Ovary (tissue), 10 donors: ENCODE measurements at places on chromosomes 12 and 14. TPM values are rescaled to one million over a fixed set of nuclear protein-coding genes. Genes with fewer than 3 reads are reported as not detected.

DNA sequence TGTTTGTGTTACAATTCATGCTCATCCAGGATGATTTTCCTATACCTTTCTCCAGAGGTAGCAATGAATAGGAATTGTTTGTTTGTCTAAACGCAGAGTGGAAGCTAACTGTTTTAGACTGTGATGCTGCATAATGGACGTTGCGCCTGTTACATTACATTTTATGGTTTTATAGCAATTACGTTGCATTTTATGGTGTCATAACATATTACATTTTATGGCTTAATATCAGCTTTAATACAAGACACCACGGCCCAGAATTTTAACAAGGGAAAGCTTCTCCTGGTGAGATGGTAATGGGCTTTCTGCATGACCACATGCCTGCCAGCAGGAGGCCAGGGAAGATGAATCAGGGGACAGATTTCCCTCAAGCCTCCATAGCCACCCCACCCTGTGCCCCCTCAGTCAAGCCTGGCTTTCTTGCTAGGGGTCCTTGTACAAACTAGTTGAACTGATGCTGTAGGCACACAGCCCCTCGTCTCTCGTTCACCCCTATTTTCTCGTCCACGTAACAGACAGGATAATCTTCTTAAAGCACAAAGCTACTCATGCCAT, 56.5 kb downstream of the HSPB8 start:
- no peaks in the 10 kb centered on the region for H3K36me3 ChIP-seq
- no peak overlapping the region for H3K27ac ChIP-seq

DNA sequence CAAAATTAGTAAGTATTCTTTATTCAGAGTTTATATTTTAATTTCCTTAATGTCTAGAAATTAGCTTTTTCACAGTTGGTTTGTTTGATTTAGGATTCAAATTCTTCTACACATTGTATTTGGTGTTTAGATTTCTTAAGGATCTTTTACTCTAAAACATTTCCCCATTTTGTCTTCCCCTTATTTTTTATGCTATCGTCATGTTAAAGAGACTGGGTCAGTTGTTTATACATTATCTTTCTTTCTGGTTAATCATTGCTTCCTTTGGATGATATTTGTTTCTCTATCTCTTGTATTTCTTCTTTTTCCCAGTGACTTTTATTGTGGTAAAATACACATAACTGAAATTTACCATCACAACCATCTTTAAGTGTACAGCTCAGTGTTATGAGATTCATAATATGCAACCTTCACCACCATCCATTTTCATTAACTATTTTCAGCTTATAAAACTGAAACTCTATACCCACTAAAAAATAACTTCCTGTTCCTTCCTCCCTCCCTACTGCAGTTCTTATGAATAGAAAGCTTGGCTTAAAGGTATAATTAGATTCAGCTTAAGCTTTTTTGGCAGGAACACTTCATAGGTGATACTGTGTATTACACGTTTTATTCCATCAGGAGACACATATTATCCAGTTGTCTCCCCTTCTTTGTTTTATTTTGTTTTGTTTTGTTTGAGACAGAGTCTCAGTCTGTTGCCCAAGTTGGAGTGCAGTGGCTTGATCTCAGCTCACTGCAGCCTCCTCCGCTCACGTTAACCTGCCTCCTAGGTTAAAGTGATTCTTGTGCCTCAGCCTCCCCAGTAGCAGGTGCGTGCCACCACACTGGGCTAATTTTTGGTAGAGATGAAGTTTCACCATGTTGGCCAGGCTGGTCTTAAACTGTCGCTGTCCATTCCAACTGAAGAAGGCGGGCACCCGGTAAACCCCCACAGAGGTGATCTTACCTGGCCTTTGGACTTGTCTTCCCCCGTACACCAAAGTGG, 45.0 kb downstream of the NOPCHAP1 start:
- H3K27me3 ChIP-seq: no peaks in the 10 kb centered on the region
- DNase-seq: no peak
- H3K27ac ChIP-seq: no peak overlapping the region
- no peaks in the 10 kb centered on the region for H3K36me3 ChIP-seq
- H3K4me1 ChIP-seq: peaks cover 3% of the 10 kb centered on the region
- no peak overlapping the region for H3K4me3 ChIP-seq

- H3K4me3 ChIP-seq: no peak overlapping the region
- no peaks in the 10 kb centered on the region for H3K27me3 ChIP-seq
- DNase-seq: no peak
- H3K4me1 ChIP-seq: peaks cover 6% of the 10 kb centered on the region
- H3K36me3 ChIP-seq: no peaks in the 10 kb centered on the region
These were observed 172.6 kb downstream of the PRKCH start for GRCh38 chr14:61494018-61494417.

GRCh38 chr12:126419131-126419530, 1353.9 kb downstream of the AACS start:
- no peak for DNase-seq
- no peaks in the 10 kb centered on the region for H3K36me3 ChIP-seq
- H3K27me3 ChIP-seq: no peaks in the 10 kb centered on the region
- H3K4me3 ChIP-seq: no peak overlapping the region
- no peak overlapping the region for H3K27ac ChIP-seq

DNA sequence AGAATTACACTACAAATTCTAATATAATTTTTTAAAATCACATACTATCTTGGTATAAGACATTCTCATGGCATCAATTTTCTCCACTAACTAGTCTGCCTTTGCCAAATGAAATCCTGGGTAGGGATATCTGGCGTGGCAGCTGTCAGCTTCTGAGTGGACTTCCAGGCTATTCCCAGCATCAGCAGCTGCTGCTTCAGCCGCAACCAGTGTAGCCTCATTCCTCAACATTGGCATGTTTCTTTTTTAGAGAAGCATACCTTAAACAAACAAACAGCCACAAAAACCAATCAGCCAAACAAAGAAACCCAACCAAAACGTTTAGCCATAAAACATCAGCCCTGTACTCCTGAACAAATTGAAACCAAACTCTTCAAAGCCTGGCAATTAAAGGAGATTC, 235.8 kb downstream of the SSPN start:
- DNase-seq: no peak
- no peak overlapping the region for H3K4me3 ChIP-seq
- no peak overlapping the region for H3K27ac ChIP-seq
- H3K4me1 ChIP-seq: no peaks in the 10 kb centered on the region
- no peaks in the 10 kb centered on the region for H3K27me3 ChIP-seq
- no peaks in the 10 kb centered on the region for H3K36me3 ChIP-seq

The RND1 gene
- 0.27 TPM for total RNA-seq

DNA sequence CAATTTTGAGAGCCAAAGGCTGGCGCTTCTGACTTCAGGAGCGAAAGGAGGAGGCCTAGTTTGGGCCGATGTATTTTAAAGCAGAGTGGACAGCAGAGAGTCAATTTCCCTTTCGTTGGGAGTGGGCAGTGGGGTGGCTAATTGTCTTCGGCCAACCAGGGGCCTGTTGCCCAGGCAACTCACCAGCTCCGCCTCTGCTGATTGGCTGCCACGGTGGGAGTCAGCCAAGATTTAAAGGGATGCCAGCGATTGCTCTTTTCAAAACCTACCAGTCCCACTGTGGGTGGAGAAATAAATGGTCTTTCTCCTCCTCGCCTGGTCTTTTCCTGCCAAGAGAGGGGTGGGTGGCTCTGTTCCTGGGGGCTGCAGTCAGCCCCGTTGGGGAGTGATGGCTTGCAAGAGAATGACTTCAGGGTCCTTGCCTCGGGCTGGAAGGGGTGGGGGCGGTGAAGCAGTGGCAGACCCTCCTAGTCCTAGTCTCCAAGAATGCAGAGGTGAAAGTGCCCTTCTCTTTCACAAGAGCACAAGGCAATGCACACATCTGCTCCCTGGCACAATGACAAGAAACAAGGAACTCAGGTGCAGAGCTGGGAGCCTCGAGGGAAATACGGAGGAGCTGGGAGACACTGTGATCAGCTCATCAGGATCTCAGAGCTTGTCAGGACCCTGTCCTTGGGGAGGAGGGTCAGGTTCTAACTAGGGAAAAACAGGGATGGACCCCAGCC, 37.7 kb downstream of the RASAL1 start:
- no peak overlapping the region for H3K4me3 ChIP-seq
- peaks cover 1% of the 10 kb centered on the region for H3K4me1 ChIP-seq
- H3K27me3 ChIP-seq: no peaks in the 10 kb centered on the region
- H3K36me3 ChIP-seq: no peaks in the 10 kb centered on the region

DNA sequence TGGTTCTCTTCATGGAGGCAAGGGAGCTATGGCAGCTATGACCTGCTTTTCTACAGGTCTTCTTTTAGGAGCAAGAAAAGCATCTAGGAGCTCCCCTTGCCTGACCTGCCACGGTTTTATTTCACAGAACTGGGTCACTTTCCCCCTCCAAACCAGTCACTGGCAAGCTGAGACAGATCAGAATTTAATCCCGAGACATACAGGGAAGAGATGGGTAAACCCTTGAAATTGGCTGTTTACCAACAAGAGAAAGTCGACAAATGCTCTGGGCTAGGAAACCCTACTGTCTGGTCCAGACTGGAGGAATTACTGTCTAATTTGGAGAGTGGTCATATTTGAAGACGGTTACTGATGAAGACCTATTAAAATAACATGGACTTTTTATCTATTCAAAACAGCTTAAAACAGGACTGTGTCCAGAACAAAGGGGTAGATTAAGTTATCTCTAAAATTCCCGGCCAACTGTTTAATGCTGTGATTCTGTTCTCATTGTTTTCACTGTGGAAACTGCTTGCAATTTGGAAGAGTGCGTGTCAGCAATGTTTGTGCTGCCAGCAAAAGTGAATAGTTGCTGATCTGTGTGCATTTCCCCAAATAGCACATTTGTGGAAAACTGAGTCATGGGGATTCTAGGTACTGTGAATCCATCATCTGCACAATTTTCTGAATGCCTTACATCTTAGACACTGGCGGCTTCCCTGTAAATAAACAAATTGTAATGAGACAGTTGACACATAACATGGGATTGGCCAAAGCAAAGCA, 73.4 kb upstream of the EEA1 start:
- no peak overlapping the region for H3K27ac ChIP-seq
- H3K4me1 ChIP-seq: peaks cover 17% of the 10 kb centered on the region
- H3K27me3 ChIP-seq: no peaks in the 10 kb centered on the region
- H3K4me3 ChIP-seq: no peak overlapping the region

DNA sequence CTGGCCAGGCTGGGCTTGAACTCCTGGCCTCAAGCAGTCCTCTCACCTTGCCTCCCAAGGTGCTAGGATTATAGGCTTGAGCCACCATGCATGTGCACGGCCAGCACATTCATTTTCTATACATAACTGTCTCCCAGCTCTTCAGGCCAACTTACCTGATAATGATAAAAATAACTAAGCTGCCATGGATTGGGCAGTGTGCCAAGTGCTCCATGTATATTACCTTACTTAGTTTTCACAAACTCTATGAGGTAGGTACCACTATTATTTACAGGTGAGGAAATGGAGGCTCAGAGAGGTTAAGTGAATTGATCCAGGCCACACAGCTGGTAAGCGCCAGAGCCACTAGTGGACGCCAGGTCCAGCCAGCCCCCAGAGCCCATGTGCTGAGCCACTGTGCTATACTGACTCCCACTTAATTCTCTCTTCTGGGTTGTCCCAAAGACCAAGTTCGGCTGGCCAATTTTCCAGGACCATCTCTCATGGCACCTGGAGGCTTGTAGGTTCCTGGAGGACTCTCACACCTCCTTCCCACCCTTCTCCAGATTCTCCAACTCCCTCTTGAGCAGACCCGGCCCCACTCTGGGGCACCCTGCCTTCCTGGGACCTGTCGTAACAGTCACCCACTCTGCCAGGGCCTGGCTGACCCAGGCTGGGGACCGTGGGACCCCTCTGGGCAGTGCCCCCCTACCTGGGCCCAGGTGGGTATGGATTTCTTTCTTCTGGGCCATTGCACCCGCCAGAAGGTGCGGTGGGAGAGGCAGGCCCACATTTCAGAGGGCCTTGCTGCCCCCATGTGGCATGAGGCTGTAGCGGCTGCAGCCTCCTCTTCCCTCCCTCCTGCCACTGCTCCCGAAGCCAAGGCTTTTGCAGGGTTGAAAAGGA, 30.2 kb upstream of the CIPC start:
- no peaks in the 10 kb centered on the region for H3K36me3 ChIP-seq
- no peak overlapping the region for H3K4me3 ChIP-seq
- no peak overlapping the region for H3K27ac ChIP-seq
- H3K4me1 ChIP-seq: peaks cover 1% of the 10 kb centered on the region

- H3K36me3 ChIP-seq: no peaks in the 10 kb centered on the region
- no peak overlapping the region for H3K4me3 ChIP-seq
- H3K4me1 ChIP-seq: no peaks in the 10 kb centered on the region
- no peaks in the 10 kb centered on the region for H3K27me3 ChIP-seq
- no peak overlapping the region for H3K27ac ChIP-seq
These were observed 90.6 kb downstream of the PAPOLA start for GRCh38 chr14:96592591-96593386.

The TRHDE gene
- total RNA-seq: 18.4 TPM

The AQP2 gene
- not detected for total RNA-seq

DNA sequence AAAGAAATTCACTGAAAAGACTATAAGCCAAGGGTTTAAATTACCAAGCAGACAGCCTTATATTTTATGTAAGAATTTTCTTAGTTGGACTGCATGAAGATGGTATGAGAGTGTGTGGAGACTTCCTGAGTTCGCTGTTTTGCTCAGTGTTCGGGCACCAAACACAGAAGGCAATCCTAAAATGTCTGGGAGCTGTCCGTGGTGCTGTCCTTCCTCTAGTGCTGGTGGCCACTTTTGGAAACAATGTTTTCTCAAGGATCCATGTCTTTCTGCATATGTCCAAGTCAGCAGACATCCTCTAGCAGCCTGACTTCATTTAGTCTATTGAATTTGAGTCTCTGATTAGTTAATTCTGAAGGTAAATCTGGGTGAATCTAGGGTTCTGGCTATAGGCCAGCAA, 135.8 kb downstream of the SLC8A3 start:
- no peaks in the 10 kb centered on the region for H3K4me1 ChIP-seq
- no peak overlapping the region for H3K4me3 ChIP-seq
- H3K36me3 ChIP-seq: no peaks in the 10 kb centered on the region
- no peak overlapping the region for H3K27ac ChIP-seq
- H3K27me3 ChIP-seq: no peaks in the 10 kb centered on the region

- H3K27me3 ChIP-seq: no peaks in the 10 kb centered on the region
- no peaks in the 10 kb centered on the region for H3K36me3 ChIP-seq
- no peak for DNase-seq
- H3K4me1 ChIP-seq: no peaks in the 10 kb centered on the region
- no peak overlapping the region for H3K27ac ChIP-seq
These were observed 146.3 kb upstream of the GZMB start for GRCh38 chr14:24780281-24780680.

DNA sequence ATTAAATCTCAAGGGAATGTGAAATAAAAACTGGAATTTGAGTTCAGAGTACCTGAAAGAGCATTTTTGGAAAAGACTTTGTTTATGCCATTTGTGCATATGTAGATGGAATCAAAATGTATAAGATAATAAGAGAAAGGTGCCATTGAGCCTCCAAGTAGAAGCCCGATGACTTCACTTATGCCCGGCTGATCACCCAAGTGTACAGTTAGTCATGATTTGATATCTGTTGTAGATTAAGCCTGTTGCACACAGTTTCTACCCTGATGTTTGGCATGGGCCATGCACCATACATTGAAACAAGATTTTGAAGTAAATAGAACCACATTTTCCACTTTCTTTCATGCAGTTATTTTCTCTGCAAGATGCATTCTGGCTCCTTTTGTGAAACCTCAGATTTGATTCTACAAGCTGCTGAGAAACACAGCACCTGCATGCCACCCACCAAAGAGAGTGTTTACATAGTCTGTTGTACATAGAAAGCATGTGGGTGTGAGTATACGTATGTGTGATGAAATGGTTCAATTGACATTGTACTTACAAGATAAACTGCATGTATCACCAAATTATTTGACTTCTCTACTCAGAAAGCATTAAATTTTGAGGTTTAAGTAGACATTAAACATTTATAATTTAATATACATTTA, 772.5 kb downstream of the DIO2 start:
- no peaks in the 10 kb centered on the region for H3K36me3 ChIP-seq
- no peak for DNase-seq
- H3K27me3 ChIP-seq: no peaks in the 10 kb centered on the region
